ENCODE measurements at places on chromosomes 3 and 15.

DNA sequence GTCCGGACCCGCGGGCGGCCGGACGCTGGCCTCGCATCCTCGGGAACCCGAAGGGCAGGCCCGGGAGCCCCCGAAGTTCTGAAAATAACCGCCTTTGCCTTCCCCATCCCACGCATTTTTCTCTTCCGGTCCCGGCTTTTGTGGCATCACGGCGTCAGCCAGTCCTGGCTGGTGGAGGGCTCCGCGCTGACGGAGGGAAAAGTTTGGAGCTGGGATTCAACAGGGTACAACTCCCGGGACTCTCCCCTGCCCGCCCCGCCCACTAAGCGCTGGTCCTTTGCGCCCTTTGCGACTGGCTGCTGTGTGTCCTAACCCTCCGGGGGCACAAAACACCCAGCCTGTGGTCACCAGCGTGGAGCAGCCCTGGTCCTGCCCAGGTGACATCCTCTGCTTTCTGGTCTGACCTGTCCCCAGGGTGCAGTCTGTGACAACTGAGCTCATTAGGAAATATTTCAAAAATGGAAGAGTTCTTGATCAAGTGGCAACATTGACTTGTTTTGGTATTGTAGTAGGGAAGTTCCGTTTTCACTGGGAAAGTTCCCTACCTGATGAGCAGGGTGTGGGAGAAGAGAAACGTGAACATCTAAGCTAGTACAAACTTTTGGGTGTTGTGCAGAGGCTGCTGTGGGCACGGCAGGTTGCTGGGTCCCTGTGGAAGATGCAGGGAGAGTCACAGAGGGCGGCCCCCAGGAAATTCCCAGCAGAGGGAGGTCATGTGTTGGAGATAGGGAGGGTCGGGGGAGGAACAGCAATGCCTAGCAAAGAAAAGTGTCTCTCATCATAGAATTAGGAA, 775 bp downstream of the ARNT2 start:
- no peak for DNase-seq

DNA sequence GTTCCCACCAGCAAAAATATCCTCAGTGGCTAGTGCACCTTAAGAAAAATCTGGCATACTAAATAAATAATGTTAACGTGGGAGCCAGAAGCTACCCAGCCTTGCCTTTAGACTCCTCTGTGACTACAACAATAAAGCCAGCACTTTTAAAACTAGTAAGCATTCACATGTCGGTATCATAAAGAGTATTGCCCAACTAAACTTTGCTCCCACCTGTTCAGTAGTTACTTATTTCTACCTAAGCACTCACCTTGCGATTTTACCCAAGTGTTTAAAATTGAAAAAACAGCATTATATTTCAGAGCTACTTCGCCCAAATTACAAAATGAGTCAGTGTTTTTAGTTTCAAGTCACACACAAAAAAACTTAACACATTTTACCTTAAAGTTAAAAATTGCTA, 12.8 kb downstream of the ALDH1L1 start:
- no peak for DNase-seq

DNA sequence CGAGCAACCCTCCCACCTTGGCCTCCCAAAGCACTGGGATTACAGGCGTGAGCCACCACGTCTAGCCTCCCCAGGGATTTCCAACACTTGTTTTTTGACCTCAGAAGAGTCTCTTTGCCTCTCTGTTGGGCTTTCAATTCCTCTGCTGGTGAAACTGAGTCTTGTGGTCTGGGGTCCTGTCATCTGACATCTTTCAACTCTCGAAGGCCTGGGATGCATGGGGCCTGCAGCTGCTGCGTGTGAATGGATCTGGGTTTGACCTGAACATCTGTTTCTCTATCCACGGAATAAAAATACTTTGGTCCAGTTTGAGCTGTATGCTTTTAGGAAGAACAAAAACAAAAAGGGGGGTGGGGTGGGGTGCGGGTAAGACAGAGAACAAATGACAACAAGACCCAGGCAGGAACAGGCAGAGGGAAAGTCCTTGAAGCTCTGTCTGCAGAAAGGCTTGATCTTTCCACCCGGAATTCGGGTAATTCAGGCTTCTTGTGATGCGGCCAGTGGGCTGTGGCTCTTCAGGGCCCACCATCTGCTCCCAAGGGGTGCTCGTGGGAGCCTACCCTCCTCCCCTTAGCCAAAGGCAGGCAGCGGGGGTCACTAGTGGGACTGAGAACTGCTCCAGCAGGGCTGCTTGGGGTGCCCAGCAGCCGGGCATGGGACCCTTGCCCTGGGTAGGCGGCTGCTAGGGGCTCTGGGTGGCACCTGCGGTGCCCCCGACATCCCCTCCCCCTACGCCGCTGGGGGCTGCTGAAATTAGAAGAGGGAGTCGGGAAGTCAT, 71.5 kb downstream of the SLC12A8 start:
- no peak for DNase-seq

DNA sequence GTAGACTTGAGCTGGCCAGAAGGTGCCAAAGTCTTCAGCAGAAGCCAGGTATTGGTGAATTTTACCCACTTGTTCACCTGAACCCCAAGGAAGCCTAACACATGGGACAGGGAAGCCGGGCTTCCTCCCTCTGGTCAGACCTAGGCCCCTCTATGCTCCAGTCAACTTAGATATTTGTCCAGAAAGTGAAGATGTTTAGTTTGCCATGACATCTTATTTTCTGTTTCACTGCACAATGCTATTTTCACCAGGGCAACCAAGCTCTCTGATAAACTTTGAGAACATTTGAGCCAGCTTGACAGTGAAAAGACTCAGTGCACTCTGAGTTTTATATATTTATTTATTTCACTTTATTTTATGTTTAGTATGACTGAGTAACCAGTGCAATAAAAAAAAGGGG, 71.0 kb downstream of the SOX14 start:
- no peak for DNase-seq

GRCh38 chr3:22569570-22569969, 633.6 kb upstream of the UBE2E2 start:
- DNase-seq: no peak
